Omental fat pad (tissue), 4 donors: ENCODE measurements at places on chromosomes 2 and 18.

DNA sequence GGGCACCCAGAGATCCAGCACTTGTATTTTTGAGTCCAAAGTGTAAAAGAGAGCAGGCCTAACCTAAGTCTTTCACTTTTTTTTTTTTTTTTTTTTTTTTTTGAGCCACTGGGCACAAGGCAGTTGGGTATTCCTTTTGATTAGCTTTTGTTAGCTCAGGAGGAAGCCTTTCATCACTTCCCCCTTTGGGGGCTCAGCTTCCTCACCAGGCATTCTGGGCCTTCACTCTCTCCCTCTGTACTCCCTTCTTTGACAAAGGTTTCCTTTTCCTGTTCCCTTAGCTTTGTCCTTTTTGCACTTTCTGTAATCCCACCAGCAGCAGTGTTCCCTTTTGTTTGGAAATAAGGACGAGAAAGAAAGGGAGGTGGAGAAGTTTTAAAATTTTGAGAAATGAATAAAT is 88.2 kb downstream of the PKP4 start:
- no peak for DNase-seq

- no peak for DNase-seq
Observed at GRCh38 chr2:134271758-134272157, 17.9 kb downstream of the MGAT5 start.

DNA sequence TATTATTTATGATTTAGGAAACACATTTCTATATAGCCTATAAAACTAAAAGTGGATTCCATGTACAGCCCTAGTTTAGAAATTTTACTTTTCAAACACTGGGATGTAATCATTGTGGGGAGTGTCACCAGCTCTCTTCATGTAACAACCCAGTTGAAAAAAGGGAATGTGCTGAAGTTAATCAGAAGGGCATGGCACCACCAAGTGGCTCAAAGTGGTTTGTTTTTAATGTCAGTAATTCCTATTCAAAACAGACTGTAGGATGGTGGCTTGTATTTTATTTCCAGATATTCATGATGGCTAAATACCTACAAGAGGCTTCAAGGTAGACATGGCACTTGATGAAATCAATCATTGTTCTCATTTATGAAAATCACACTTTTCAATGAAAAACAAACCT is 58.1 kb upstream of the TMEM182 start:
- DNase-seq: no peak

DNA sequence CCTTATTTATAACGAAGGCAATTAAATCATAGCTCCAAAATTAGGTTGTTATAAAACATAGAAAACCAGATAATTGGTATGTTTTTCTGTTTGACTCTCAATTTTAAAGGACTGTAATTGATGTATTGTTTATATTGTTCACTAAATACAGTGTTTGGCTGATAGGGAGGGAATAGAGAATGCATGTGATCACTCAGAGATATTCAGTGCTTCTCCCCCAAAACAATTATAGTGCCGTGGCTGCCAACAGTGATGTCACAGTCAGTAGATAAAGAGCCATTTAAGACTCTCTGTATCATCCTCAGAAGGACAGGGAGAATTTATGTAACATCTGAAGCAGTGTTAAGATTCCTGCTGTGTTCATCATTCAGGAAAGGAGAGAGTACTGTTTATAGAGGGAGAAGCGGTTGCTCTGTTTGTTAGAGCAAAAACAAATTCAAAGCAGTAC is 69.6 kb downstream of the PHLPP1 start:
- peak; percentile 30 for DNase-seq

GRCh38 chr18:57210107-57210715 is 63.3 kb downstream of the BOD1L2 start:
- DNase-seq: no peak

- DNase-seq: no peak
Observed at GRCh38 chr2:29796446-29796845, 124.9 kb downstream of the ALK start.

GRCh38 chr2:47181176-47181575 is 26.1 kb upstream of the STPG4 start:
- no peak for DNase-seq

- no peak for DNase-seq
Observed at GRCh38 chr18:36757081-36757480, 71.7 kb downstream of the TPGS2 start.

DNA sequence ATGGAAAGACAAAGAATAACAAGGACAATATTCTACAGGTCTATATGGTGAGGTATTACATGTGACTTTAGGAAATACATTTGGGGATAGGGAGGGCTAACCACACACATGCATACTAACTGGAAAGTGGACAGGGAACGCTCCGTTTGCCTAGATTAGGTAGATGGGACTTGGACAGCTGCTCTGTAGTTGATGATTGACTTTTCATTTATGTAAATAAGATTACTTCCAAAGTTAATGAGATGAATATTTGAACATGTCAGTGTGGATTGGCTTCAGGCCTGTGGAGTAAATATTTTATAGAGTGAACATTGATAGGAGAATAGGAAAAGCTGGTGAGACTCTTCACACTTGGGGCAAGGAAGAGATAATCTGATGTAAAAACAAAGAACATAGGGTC is 142.0 kb downstream of the NCK2 start:
- DNase-seq: no peak

GRCh38 chr18:75135158-75135725 is 73.7 kb downstream of the PTGR3 start:
- no peak for DNase-seq

DNA sequence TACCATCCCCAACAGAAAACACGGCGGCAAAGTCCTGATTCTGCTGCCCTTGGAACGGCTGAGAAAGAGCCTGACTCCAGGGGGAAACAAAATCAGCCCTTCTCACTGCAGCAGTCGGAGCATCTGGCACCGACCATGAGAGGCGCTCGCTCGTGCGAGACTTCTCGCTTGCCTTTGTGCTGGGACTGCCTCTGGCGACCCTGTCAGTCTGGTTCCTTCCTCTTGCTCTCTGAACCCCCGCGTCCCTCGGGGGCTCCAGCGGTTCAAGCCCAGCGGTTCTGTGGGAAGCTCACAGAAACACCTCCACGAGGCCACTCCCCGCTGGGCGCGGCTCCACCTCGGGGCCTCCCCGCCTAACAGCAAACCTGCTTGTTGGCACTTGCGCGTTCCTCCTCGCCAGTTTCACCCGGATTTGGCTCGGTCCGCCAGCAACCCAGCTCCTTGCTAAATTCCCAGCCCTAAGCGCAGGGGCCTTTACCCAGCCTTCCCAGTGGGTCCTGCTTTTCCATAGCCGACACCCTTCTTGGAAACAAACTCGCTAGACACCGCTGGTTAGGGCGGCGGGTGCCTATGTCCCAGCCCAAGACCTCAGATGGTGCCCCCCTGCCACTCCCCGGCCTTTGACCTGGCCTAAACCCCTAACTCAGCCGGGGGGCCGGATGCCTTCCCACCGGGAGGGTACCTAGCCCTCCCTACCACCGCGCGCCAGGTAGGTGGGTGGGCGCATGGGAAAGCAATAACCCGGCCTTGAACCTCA is 2.2 kb downstream of the RND3 start:
- DNase-seq: peak; percentile 42

DNA sequence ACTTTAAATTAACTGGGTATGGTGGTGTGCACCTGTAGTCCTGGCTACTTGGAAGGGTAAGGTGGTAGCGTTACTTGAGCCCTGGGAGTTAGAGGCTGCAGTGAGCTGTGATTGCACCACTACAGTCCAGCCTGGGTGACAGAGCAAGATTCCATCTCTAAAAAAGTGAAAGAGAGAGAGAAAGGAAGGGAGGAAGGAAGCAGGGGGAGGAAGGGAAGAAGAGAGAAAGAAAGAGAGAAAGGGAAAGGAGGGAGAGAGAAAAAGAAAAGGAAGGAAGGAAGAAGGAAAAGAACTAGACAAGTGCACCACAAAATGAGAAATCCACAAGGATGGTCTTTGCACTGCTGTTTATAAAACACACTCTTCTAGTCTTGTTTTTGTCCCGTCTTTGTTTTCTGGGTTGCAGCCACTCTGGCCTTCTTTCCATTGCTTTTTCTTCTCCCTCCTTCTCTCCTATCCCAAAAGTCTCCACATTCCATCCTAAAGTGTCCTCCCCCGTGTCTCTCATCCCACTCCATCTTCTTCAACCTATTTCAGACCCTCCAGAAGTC is 32.0 kb downstream of the PKDCC start:
- no peak for DNase-seq

DNA sequence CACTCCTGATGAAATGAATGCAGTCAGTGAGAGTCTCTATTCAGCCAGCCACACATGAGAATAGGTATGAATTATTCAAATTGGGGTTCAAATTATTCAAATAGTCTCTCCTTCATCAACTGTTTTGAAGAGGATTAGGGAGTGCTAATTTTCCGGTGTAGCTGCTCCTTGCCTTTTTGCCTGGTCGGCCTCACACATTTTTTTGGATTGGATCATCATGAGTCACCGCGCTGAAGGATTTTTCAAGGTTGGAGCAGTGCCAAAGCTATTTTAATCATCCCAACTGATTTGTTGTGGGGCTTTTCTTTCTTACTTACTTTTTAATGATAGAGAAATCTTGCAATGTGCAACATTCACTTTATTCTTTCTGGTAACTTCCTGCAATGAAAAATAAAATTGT is 2.4 kb upstream of the DTNA start:
- DNase-seq: no peak

DNA sequence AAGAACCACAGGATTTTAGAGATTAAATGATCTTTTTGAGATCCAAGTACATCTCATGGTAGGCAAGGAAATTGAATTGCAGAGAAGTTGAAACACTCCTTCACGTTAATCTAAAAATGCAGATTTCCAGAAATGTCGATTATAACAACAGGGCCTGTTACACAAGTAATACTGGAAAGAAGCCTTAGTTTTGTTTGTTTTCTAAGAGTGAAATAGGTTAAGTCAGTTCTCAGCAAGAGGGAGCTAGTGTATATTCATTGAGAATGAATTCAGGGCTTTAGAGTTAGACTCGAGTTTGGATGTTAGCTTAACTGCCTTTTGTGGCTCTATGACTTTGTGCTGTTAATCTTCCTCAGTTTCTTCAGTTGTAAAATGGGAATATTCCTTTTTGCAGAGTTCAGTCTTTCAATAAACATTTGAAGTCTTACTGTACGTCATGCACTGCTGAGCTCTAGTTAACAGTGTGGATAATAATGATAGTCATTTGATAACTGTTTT is 926 bp downstream of the NDUFV2 start:
- no peak for DNase-seq

DNA sequence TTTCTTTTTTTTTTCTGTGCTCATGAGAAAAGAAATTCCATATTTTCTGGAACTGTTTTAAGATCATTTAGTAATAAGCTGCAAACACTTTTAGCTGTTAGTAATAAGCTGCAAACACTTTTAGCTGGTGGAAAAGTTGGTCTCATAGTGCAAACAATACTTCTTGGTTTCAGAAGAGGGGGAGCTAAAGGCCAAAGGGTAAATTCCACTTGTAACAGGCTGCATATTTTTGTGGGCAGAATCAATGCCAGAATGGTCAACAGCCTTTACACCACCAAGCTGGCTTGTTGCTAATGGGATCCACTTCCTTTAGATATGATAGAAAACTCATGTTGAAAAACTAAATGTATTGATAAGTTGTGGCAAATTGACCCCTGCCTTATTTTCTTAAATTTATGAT is 356.8 kb downstream of the NR4A2 start:
- no peak for DNase-seq

GRCh38 chr2:10475221-10475722 is 27.1 kb upstream of the ODC1 start:
- DNase-seq: no peak

DNA sequence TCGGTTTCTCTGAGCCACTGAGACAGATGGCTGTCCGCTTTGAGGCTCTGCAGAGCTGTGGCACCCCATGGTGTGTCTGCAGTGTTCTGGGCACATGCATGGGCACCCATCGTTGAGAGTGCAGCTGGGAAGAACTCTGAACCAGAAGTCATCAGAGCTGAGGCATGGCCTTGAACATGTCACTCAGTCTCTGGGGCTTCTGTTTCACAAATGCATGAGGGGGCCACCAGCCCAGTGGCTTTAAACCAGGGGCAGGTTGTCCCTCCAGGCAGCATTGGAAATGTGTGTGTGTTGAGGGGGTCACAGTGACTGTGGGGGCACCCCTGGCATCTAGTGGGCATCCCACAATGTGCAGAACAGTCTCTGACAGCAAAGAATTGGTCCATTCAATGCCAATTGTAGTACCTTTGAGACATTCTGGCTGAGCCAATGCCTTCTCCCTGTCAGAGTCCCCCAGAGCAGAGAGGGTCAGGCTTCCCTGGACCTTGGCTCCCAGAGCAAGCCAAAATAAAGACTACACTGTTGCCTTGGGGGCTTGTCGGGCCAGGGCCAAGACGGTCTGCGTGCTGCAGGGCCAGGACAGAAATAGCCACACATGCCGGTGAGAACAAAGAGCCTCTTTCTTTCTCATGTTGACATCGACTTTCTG is 9.3 kb upstream of the PSMD1 start:
- no peak for DNase-seq

DNA sequence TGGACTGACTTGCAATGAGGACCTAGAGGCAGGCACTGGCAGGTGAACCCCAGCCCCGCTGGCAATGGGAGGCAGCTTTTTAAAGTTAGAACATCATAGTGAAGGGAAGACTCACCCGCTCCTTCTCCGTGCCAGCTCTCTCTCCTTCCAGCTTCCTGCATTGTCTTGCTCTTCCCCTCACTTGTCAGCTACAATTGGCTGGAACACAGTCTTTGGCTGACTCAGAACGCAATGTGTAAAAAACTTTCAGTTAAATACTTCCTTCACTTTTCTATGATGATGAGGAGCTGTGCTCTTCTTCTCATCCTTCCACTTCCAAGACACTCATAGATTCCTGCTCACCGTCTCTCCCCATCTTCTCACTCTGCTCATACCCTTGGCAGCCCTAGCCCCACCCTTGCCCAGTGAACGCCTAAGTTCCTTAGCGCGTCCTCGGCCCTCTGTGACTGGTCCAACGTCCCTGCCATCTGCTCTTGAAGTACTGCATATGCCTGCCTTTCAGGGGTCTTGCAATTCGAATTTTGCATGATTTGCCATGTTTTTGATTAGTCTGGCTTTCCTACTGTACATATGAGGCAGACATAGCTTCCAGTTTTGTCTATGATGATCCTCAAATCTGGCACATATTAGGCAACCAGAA is 118.0 kb upstream of the TMEM200C start:
- no peak for DNase-seq

DNA sequence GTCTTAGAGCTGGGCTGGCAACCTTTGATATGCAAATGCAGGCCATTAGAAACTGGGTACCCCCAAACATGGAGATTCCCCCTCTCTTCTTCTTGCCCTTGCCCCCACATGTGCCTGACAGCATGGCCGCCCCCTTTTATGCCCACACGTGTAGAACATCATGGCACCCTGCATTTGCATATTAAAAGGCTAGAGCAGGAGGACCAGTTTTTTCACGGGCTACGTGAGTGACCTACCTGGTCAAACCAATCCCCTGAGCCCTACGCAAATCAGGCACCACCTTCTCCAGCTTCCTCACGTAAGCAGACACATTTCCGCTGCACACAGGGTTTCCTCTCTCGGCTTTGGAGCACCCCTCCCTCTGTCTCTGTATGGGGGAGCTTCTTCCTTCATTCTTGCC is 110.9 kb upstream of the COPS8 start:
- no peak for DNase-seq
